ENCODE measurements at places on chromosomes 1 and 21.

DNA sequence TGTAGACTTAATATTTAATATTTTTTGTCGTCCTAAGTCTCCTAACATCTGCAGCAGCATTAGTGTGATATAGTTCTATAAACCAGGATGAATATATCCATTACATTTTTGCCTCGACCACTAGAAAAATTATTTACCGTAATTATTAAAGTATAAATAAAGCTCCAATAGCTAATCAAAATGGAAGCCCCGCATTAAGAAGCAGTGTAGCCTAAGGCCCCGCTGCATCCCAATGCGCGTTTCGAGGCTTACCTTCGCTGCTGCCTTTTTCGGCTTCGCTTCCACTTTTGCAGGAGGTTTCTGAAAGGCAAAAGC lies 891 bp downstream of the HMGN1 start:
- no peak for DNase-seq

GRCh38 chr1:173176246-173176645 lies 30.9 kb downstream of the TNFSF4 start:
- DNase-seq, result no peak

GRCh38 chr1:18204575-18204974 lies 97.0 kb downstream of the IGSF21 start:
- no peak for DNase-seq

- no peak for DNase-seq
Measured at GRCh38 chr1:55993646-55994318, 585.6 kb downstream of the PLPP3 start.

- DNase-seq, result no peak
Measured at GRCh38 chr1:36465731-36466369, 1.7 kb upstream of the MRPS15 start.

DNA sequence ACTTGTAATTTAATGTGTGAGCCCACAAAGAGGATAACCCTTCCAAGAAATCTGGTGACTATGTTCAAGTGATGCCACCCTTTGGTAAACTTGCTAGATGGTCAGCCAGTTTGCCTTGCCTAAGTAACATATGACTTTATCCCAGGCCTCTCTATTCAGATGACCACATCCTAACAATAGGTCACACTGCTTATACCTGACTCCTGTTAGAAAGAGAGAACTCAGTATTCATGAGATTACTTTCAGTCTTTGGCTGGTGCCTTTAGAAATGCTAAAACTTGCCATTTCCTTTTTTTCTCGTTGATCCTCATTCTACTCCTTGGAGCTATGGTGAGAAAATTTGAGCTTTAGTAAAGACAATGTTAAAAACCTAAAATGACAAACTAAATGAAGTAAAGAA lies 28.5 kb upstream of the SERBP1 start:
- no peak for DNase-seq
